BJ (cell line): ENCODE measurements at places on chromosomes 5 and 9. TPM values are rescaled to one million over a fixed set of nuclear protein-coding genes. Genes with fewer than 3 reads are reported as not detected.

Gene TEK
- polyA plus RNA-seq = 0.60 and 0.71 TPM in 2 replicates

Gene SLC2A8
- polyA plus RNA-seq = 9.5 and 16.7 TPM in 2 replicates

Gene SHOC1
- polyA plus RNA-seq = not detected in 2 replicates

Gene REEP2
- polyA plus RNA-seq = 12.0 and 14.0 TPM in 2 replicates

Gene ARL14EPL
- not detected in 2 replicates for polyA plus RNA-seq

Gene DRD1
- 0.01 TPM in 1 of 2 replicates, not detected in the other for polyA plus RNA-seq

Gene GABRA6
- not detected in 2 replicates for polyA plus RNA-seq

Gene SPATA31D4
- polyA plus RNA-seq = not detected in 2 replicates

Gene MZB1
- polyA plus RNA-seq = not detected in 2 replicates

Gene MSX2
- polyA plus RNA-seq = 1.4 and 2.1 TPM in 2 replicates

Gene SH3TC2
- 1.5 and 1.9 TPM in 2 replicates for polyA plus RNA-seq

DNA sequence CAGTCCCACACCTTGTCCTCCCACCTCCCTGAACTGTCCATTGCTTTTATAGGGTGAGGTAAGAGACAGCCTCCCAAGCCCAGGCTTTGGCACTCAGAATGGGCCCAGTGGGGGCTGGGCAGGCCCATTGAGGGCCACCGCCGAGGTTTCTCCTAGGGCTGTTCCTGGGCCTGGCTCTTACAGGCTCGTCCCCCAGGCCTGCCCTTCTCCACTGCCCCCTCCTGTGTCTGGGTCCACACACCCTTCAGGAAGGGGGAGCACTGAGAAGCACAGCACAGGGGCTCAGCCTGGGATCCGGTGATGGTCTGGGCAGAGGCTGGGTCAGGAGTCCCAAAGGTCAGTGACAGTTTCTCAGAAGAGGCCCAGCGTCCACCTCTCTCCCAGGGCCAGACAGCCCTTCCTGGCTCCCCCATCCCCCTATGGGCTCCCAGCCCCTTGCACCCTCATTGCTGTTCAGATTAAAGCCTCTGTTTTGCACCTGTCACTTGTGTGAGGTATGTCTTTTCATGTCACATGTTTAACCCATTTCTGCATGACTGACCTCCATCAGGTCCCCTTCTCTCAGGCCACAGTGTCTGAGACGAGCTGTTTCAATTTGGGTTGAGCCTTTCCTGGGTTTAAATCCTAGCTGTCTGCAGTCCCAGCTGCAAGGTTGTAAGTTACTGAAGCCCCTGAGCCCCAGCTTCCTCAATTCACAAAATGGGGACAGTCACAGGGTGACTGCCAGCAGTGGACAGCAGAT is 29.4 kb downstream of the IER5L start:
- no peak for DNase-seq

DNA sequence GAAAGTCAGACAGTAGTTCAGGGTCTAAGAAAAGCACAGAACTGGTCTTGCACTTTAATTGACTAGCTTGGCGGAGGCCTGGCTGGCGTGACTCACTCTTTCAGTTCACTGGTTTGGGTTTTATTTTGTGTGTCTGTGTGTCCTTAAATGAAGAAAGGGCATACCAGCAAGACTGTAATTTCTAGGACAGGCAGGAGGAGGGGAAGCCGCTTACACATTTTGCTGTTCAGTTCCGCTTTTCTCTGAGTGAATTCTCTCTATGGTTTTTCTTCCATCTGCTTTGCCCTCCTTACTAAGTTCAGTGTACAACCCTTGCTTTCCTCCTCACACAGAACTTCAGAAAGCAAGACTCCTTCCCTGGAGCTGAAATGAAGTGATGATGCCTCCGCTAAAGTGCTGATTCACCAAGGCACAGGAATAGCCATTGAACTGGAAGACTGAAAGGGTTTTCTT is 150.8 kb downstream of the MEF2C start:
- DNase-seq = no peak

DNA sequence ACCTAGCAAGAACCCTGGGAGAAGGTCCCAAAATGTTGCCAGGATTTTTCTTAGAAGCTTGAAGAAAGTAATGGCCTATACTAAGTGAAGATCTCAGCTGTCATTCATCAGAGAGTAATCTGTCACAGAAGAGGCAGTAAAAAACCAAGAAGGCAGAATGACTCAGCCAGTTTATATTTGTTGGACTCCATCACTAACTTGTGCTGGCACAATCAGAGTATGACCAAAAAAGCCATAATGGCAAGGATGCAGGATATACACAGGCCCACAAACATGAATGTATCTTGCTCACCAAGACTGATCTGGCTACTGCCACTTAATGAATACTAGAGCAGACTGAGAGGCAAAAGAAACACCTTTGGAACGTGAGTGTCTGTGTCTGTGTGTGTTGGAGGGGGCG is 104.0 kb upstream of the POU5F2 start:
- DNase-seq = no peak

DNA sequence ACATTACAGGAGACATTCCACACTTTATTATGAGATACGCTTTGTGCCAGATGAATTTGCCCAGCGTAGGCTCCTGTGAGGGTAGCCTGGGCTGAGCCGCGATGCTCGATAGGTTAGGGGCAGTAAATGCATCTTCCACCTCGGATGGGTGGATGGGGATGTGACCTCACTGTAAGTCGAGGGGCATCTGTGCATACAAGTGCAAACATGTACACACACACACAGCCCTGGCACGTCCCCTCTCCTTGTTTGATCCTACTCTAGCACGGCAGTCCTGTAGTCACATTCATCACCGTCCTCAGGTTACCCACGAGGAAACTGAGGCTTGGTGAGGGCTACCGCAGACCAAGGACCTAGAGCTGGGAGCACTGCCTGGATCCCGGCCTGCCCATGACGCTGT is 166.8 kb downstream of the COL23A1 start:
- no peak for DNase-seq

- DNase-seq = no peak
Observed at GRCh38 chr5:140014751-140015150, 28.3 kb downstream of the NRG2 start.

- no peak for DNase-seq
Observed at GRCh38 chr5:45281081-45281480, 415.1 kb downstream of the HCN1 start.

- no peak for DNase-seq
Observed at GRCh38 chr5:146218168-146218567, 14.8 kb downstream of the RBM27 start.

GRCh38 chr9:82467436-82467835 is 478.9 kb downstream of the SPATA31D1 start:
- no peak for DNase-seq

GRCh38 chr5:67405755-67406154 is 209.2 kb upstream of the CD180 start:
- no peak for DNase-seq

GRCh38 chr5:142829801-142830220 is 59.6 kb downstream of the ARHGAP26 start:
- DNase-seq = no peak

GRCh38 chr5:142080248-142080647 is 28.3 kb upstream of the NDFIP1 start:
- no peak for DNase-seq

- no peak for DNase-seq
Observed at GRCh38 chr5:176492431-176492830, 44.2 kb downstream of the FAF2 start.

DNA sequence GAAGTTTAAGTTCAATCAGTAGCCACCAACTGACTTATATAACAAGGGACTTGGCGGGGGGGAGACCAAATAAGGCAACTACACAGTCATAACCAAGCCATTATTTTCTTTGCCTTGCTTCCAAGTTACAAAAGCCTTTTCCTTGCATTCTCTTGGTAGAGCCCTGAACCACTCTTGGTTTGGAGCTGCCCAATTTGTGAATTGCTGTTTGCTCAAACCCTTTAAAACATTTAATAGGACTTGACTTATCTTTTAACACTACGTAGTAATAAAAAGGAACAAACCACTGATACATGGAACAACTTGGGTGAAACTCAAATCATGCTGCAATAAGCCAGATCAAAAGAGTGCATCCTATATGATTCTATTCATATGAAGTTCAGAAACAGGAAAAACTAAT is 31.7 kb upstream of the MSH3 start:
- no peak for DNase-seq

- no peak for DNase-seq
Observed at GRCh38 chr5:80941496-80941895, 18.7 kb upstream of the RASGRF2 start.

- DNase-seq = no peak
Observed at GRCh38 chr9:111961009-111961408, 64.4 kb downstream of the UGCG start.

DNA sequence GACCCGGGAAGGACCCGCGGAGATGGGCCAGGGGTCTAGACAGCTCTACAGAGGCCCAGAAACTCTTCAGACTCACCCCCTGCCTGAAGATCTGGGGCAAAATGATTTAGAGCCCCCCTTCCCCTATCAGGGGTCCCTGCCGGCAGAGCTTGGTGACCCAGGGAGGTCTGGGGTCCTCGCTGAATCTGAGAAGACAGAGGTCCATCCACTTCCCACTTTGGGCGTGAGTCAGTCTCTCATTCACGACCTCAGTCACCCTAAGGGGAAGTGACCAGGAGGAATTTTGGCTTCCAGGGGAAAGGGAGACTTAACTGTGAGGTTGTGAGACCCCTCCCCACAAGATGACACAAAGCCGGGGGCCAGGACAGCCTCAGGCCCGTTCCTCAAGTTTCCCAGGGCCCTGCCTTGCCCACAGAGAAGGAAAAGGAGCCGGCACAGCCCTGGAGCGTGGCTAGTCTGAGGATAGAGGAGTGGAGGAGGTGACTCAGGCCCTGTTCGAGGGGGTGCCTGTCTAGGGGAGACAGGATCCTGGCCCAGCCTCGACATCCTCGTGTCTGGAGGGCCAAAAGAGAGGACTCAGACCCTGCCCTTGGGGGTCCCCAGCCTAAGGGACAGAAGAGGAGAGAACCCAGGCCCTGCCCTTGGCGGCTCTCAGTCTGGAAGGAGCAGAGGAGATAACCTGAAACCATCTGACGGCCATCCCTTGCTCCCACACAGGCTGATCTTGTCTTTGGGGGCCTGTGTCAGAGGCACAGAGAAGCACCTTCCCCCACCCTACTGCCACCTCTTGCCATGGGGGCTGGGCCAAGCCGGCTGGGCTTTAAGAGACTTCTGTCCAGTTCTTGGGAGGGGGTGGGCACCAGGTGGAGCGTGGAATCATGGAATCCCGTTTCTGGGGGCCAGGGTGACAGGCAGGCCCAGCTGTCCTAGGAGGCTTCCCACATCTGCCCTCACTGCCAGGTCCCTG is 889 bp downstream of the PDLIM4 start:
- no peak for DNase-seq

DNA sequence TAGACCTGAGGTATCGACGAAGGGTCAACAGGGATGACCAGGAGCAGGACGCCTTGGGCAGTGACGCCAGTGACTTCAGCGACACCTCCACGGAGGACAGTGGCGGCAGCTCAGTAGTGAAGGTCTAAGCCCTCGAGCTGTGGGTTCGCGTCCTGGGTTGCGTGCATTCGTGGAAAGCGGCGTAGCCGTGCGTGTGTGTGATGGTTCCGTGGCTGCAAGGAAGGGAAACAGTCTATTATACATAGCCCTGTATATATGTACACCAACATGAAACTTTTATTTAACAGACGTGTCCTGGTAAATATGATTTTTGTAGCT is 8.4 kb downstream of the PPP1R26 start:
- DNase-seq = no peak

DNA sequence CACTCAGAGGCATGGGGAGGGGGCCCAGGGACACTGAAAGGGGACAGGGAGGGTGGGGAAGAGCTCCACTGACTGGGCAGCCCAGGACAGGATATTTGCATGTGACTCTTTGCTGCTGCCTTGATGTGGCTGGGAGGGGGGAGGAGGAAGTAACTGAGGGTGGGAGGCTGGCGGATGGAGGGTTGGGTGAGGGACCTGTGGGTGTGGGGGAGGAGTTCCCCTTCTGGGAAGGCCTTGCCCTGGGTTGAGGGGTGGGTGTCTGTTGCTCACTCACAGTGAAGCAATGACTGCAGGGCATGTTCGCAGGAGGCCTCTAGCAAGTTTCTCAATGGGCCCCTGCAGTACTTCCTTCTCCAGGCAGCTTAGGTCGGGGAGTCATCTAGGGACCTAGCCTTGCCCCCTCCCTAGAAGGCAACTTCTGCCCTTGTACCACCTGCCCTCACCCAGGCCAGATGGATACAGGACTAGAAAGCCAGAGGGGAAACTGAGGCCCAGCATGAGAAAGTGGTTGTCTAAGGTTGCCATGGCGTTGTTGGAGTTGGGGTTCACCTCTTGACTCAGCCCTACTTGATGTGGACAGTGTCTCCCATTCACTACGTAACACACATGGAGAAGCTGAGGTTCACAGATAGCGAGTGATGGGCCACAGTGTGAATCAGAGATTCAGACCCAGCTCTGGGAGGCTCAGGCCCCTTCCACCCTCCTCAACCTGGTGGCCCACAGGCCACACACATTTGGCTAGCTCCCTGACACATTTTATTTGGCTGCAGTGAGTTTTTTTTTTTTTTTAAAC is 3.0 kb downstream of the GRK6 start:
- no peak for DNase-seq

GRCh38 chr5:7978991-7979390 is 110.0 kb downstream of the MTRR start:
- DNase-seq = no peak

GRCh38 chr5:168642019-168642418 is 62.9 kb upstream of the PANK3 start:
- DNase-seq = no peak

GRCh38 chr9:98989036-98990000 is 45.6 kb downstream of the COL15A1 start:
- DNase-seq = peak; percentile 99

GRCh38 chr9:116477584-116478141 is 209.4 kb upstream of the TRIM32 start:
- DNase-seq = no peak
